ENCODE measurements at places on chromosomes 5 and 9.
A peak's percentile ranks its signal among the peaks of the same experiment; 100 is the strongest.

DNA sequence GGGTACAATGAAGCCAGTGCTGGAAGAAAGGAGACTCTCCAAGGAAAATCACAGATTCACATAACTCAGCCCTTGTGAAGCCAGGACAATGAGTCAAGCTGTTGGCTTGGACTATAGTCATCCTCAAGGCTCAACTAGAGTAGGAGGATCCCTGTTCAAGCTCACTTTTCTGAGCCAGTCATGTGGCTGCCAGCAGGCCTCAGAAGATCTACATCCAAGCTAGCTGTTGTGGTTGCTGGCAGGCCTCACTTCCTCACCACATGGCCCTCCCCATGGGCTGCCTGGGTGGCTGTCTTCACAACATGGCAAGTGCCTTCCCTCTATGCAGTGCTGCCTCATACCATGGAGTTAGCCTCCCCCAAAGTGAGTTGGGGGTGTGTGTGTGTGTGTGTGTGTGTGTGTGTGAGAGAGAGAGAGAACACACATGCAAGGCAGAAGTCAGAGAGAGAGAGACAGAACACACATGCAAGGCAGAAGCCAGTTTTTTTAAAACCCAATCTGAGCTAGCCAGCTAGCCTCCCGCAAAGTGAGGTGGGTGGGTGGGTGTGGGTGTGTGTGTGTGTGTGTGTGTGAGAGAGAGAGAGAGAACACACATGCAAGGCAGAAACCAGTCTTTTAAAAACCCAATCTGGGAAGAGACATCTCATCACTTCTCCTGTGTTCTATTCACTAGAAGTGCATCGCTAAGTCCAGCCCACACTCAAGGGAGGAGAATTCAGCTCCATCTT is 17.1 kb downstream of the SCAI start:
- peak; percentile 65 for DNase-seq

DNA sequence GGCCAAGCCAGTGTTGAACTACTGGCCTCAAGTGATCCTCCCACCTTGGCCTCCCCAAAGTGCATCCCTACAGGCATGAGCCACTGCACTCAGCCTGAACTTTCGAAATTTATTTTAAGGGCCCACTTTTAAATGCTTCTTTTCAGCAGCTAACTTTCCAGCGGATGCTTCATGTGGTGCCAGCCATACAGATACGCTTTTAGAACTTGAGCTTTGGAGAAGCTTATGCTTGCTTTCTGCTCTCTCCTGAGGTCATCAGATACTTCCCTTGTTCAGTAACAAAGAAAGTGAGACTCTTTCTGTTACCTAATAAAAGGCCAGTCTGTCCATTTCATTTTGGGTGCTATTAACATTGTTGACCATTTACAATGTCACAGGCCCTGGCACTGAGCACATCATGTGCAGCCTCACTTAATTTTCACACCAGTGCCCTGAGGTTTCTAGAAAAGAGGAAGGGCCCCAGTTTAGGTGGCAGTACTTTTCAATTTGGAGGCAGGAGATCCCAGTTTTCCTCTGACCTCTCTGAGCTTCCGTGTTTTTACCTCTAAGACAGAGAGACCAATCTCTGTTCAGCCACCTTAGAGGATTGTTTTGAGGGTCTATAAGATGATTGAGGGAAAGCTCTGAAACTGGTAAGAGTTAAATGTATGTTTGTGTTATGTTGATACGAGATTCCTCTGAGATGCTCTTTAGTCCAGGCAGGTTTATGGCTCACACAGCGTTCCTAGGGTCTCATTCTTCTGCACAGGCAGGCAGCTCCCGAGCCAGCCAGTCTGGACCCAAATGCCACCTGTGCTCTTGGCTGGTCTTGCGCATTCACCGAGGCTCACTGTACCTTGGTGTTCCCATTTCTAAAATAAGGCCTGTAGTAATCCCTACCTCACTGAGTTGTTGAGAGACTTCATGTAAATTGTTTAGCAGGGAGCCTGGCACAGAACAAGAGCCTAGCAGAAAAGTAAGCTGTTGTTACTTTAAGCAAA is 4.4 kb downstream of the ABL1 start:
- no peak for DNase-seq

DNA sequence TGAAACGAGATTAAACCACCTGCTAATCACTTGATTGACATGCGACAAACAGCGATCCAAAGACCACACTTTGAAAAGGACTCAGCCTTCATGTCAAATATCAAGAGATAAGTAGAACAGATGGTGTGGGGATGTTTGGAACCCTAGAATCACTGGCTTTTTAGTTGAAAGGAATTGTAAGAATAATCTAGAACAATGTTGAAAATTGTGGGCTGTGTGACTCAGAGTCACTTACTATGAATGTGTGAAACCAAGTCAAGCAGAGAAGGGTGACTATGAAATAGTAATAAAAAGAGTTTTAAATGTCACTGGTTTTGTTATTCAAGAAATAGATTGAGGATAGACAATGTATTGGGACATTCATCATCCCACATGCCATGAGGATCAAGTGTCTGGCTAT is 14.1 kb upstream of the C1QTNF3 start:
- no peak for DNase-seq

DNA sequence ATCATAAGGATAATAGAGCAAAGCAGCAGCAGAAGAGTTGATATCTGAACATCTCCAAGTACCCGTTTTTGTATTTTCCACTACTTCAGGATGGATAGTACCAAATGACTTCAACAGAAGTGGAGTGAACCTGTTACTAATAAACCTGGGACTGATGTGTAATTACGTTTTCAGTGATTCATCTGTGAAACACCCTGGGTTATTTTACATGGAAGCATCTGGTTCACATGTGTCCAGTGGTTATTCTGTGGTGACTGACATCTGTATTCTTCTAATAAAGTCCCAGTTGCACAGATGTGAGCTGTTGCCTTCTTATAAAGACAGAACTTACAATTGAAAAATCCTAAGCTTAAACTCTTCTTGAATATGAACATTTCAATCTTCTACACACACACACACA is 139.7 kb upstream of the VCAN start:
- no peak for DNase-seq

GRCh38 chr9:126404459-126404858 is 77.8 kb downstream of the MVB12B start:
- DNase-seq, result no peak

GRCh38 chr9:116924462-116925110 is 237.5 kb downstream of the TRIM32 start:
- no peak for DNase-seq

DNA sequence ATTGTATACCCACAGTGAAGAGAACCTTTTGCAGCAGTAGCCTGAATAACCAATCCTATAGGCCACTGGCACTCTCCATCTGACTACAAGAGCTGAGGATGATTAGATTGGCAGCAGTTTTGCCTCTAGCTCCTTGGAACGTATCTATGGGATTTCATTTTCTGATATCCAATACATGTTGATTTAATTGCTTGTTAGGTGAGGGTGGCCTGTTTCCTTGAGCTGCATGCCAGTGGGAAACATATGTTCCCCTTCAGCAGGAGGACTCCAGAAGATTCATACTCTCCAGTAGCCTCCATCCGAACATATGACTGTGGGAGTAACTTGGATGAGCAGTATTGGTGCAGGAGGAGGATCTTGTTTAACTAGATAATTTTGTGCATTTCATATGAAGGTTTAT is 51.5 kb downstream of the GCNT1 start:
- DNase-seq, result no peak

DNA sequence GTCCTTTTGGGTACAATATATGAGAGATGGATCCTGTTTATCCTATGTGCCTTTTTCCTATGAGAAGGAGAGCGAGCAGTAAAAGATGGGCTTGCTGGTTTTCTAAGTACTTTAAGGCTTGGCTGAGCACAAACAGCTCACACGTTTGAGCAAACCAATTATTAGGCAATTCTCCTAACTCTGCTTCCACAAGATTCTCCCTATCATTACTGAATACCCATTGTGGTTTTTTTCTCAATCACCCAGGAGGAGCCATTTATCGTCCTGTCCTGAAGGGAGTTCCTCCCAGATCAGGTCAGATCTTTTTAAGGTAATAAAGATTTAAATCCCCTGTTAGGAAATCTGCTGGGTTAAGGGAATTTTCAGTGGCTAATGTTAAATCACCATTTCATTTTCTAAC is 19.4 kb upstream of the C1QTNF3 start:
- no peak for DNase-seq

All from CD8-positive, alpha-beta memory T cell (primary cell).